ENCODE measurements at places on chromosomes 2 and 18.

DNA sequence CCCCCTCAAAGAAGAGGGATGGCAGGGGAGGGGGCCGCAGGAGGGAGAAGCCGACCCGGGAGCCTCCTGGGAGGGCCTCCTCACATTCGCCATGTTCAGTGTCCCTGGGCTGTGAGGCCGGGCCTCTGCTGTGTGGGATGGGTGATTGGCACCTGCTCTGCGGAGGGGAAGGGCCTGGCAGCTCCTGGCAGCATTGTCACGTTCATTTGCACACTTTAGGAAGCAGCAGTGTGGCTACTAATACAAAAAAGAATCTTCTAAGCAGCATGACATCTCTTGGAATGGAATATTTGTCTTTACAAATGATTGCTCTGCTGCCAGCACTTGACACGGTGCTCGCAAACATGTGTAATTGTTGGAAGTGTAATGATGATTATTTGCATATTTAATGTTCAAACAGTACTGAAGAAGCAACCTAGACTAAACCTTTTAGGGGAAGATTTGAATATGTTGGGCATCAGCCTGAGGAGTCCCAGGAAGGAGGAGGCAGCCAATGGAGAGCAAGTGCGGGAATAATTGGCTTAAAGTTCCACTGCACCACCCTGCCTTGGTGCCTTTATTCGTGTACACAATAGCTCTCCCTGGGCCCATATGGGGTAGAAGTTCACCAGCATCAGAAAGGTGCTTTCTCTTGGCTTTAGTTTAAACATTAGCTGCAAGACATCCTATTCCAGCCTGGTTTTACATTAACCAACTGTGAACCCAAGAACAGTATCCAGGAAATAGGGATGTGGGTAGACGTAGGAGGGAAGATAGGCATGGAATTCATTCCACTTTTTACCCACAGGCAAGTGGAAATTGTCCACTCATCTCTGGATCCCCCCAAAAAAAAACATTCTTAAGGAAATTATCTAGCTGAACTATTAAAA lies 404.9 kb downstream of the TMEM182 start:
- DNase-seq: no peak

DNA sequence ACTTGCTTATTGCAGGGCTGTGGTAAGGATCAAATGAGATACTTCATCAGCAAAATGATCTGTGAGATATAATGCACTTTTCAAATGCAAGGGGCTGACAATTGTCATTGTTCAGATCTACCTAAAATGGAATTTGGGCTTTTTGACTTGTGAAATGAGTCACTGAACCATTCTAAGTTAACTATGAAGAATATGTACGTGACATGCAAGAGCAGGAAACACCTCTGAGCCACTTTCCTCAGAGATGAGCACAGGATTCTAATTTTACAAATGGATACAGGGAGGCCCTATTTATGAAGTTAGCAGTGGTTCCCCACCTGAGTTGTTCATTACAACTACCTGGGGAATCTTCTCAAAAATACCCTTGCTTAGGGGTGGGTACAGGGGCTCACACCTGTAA lies 26.7 kb downstream of the CTLA4 start:
- no peak for DNase-seq

GRCh38 chr2:164824872-164825271 lies 16.8 kb downstream of the COBLL1 start:
- no peak for DNase-seq

- DNase-seq: no peak
Observed at GRCh38 chr2:44055229-44055628, 59.4 kb upstream of the LRPPRC start.

DNA sequence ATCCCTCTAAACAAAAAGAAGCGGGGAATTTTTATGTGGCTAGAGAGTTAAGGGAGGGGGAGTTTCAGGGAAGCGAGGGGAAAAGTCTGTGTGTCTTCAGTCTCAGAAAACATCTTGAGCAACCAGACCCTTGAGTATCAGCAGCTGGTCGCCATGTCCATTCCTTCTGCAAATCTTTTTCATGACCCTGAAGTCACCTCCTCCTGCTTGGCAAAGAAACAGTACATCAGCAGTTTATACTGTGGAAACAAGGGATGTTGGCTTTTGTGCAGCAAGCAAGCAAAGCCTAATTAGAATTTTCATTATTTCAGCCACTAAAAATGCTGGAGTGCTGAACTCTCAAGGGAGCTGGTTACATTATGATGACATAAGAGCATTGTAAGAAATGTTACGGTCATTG lies 187.4 kb upstream of the SLC8A1 start:
- no peak for DNase-seq

DNA sequence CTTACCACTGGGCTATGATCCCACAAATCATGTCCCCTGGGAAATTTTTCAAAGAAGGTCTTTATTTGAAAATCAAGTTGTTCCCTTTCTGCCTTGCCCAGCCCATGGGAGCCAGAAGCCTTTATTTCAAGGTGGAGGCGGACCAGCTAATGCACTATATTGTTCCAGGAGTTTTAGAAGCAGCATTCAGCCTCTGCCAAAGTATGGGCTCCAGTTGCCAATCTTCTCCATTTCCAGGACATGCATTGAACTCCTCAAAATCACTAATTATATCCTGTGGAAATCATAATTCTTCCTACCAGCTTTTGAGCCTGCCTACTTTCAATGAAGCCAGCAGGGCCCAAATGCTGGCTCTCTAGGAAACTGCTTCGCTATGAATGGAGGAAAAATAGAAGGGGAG lies 195.8 kb downstream of the RAD51AP2 start:
- DNase-seq: no peak

GRCh38 chr2:64202206-64202845 lies 58.1 kb upstream of the PELI1 start:
- no peak for DNase-seq

DNA sequence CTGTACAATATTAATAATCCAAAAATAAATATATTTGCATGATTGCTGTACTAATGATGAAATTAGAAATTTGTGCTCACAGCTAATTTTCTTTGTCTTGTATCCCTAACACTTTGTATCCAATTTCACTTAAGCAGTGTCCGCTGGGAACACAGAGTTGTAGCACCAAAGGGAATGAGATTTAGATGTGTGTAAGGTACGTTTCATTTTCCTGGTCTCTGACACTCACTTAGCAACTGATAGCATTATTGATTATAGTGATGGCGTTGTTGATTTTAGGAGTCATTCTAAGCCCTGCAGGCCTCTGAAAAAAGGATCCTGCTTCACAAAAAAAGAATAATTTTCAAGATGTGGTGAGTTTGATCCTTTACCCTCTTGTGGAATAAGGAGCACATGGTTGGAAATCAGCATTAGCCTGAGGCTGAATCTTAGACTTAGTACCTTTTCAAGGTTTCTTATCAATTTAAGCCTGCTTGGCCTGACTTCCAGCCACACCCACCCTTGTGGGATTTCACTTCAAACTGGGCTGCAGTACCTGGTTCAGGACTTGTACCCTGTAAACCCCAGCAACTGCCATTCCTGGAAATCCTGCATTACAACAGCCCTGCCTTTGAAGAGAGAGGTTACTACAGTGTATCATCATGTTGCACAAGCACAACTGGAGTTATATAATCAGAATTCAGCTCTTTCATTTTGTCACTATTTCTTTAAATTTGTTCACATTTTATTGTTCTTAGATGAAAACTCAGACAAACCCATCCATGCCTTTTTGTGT lies 116.2 kb downstream of the RND3 start:
- no peak for DNase-seq

DNA sequence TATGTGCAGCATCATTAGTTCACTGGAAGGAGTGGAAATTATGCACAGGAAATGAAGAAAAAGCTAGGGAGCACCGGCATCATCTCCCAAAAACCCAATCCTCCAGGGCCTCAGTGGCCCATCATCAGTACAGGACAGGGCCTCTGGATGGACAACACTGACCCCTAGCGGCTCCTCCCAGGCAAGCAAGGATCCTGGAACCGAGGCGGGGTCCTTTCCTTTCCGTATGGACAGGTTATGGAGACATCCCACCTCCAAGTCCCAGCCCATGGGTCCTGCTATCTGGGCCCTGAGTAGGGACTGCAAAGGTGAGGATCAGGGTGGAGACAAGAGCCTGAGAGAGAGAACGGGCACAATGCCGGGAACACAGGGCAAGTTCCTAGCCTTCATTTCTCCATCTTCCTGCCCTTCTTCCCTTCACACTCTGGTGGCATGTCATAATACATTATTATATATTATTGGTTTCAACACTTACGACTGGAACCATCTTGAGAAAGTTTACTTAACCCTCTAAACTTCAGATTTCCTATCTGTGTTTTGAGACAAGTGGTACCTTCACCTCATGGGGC lies 68.2 kb downstream of the ZNF516 start:
- no peak for DNase-seq

GRCh38 chr2:152513681-152514080 lies 178.7 kb downstream of the FMNL2 start:
- no peak for DNase-seq

GRCh38 chr2:62578803-62579640 lies 73.0 kb upstream of the TMEM17 start:
- no peak for DNase-seq

DNA sequence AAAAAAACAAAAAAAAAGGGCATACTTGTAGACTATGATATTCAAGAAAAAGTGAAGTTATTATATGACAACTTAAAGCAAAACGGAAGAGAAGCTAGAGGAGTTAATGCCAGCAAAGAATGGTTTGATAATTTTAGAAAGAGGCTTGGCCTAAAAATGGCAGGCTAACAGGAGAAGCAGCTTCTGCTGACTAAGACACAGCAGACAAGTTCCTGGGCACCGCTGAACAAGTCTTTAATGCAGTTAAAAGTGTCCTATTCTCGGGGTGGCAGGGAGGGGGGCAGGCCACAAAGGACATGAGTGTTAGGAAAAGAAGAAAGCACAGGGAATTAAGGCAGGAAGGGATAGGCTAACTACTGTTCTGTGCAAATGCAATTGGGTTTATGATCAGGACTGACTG lies 50.3 kb upstream of the GAREM2 start:
- no peak for DNase-seq

DNA sequence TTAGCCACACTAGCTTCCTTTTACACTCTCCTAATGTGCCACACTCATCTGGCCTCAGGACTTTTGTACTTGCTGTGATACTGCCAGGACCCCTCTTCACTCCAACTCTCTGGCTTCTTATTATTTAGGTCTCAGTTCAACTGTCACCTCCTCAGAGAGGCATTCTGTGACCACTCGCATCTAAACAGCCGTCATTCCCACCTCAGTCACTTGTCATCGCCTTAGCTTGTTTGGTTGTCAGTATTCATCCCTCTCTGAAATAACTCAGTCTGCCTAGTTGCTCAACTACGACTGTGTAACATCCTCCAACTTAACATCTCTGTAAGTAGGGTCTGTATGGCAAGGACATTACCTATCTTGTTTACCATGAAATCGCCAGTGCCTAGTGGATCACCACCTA lies 27.2 kb downstream of the MGAT4A start:
- no peak for DNase-seq

GRCh38 chr2:128563348-128563687 lies 244.7 kb upstream of the HS6ST1 start:
- no peak for DNase-seq

GRCh38 chr2:20225294-20226151 lies 593 bp upstream of the SDC1 start:
- DNase-seq: no peak

GRCh38 chr2:207341804-207342203 lies 176.1 kb upstream of the KLF7 start:
- DNase-seq: no peak

- no peak for DNase-seq
Observed at GRCh38 chr2:147368306-147368705, 476.5 kb upstream of the ACVR2A start.

GRCh38 chr2:222753251-222753824 lies 81.9 kb downstream of the MOGAT1 start:
- DNase-seq: no peak

- DNase-seq: no peak
Observed at GRCh38 chr2:194567661-194568017, 1089.4 kb upstream of the SLC39A10 start.

- no peak for DNase-seq
Observed at GRCh38 chr2:218265626-218266025, 4.3 kb downstream of the AAMP start.

DNA sequence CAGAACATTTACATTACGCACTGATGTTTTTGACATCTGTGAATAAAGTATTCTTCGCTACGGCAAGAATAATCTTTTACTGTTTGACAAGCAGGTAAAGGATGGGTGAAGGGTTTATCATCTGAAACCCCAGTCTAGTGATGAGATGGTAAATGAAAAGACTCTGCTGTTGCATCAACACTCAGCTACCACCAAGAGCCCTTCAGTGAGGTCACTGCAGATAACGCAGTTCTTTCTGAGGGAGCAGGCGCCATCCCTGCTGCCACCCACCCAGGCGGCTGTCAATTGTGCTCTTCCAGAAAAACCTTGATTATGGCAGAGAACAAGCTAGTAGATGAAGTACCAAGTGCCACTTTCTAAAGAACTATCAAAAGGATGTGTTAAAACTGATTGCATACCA lies 58.7 kb downstream of the ABCG8 start:
- no peak for DNase-seq

DNA sequence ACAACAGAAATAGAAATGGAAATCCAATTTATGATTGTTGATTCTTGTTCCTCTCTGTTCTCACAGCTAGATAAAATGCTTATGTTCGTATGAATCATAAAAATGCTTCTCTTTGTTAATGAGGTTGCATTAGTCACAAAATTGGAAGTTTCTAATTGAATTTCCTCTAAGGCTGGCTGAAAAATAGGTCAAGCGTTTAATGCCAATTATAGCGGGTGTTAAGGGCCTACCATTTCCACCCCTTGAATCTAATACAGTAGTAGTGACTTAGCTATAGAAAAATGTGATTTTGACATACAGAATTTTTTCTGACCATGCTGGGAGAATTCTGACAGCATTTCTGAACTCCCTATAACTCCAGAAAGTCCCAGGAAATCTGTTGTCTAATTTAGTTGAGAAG lies 107.1 kb downstream of the TTN start:
- DNase-seq: no peak

GRCh38 chr18:51192026-51192425 lies 5.5 kb downstream of the MEX3C start:
- no peak for DNase-seq

DNA sequence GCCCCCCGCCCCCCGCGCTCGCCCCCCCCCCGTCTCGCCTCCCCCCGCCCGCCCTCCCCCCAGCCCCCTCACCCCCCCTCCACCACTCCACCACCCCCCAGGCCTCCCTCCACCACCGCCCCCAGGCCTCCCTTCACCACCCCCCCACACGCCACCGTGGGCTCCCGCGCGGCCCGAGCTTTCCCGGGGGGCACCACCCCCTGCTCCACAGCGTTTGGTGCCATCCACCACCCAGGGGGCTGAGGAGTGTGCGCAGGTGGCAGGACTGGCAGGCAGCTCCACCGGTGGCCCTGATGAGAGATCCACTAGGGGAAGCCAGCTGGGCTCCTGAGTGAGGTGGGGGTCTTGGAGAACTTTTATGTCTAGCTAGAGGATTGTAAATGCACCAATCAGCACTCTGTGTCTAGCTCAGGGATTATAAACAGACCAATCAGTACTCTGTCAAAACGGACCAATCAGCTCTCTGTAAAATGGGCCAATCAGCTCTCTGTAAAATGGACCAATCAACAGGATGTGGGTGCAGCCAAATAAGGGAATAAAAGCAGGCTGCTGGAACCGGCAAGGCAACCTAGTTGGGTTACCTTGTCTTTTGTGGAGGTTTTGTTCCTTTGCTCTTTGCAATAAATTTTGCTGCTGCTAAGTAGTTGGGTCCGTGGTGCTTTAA lies 43.0 kb upstream of the ITSN2 start:
- DNase-seq: no peak

GRCh38 chr2:11705711-11706110 lies 35.7 kb upstream of the NTSR2 start:
- DNase-seq: no peak

- no peak for DNase-seq
Observed at GRCh38 chr2:157971702-157972101, 95.6 kb upstream of the ACVR1 start.
